ENCODE measurements at places on chromosomes 11 and 22.

- peak; percentile 76 for DNase-seq
Observed at GRCh38 chr22:20571531-20572007, 64.2 kb downstream of the MED15 start.

DNA sequence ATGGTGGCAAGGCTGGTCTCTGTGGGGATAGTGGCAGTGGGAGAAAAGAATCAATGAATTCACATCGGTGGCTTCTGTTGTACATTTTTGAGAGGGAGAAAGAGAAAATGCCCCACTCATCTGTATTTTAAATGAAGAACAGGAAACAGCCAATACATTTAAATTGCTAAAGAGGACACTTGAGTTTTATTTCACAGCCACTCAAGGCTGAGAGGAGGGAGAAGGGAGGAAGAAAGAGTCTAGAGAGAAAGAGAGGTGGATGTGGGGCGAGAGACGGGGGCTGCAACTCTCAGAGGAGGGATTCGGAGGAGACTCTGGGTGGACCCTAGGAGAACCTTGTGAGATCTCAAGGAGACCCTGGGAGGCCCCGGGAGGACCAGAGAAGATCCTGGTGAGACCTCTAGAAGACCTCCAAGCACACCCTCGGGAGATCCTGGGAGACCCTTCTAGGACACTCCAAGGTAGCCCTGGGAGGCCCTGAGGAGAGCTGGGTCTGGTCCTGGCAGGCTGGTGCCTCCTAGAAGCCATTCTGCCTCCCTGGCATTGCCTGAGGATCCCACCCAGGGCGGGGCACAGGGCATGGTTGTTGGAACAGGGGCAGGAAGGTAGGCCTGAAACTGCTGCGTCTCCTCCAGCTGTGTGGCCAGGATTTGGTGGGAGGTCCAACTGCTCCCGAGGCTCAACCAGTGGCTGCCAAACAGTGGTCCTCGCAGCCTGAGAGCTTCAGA, 91.0 kb upstream of the SHISAL1 start:
- no peak for DNase-seq

DNA sequence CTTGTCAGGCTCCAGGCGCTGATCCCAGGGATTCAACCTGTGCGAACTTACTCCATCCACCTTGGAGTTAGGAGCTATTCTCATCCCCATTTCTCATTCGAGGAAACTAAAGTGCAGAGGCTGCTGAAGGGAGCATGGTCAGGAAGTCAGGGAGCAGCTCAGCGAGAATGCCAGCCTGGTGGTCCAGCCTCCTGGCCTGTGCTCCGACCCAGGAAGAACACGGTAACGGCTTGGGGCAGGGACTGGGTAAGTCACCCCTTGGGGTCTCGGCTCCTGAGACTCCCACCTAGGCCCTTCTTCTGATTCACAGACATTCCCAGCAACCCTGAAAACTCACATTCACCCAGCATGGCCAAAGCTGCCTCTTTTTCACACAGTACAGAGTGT, 132.8 kb downstream of the CRYBB2 start:
- no peak for DNase-seq

- peak; percentile 85 for DNase-seq
Observed at GRCh38 chr11:118929501-118930093, 3.9 kb upstream of the BCL9L start.

DNA sequence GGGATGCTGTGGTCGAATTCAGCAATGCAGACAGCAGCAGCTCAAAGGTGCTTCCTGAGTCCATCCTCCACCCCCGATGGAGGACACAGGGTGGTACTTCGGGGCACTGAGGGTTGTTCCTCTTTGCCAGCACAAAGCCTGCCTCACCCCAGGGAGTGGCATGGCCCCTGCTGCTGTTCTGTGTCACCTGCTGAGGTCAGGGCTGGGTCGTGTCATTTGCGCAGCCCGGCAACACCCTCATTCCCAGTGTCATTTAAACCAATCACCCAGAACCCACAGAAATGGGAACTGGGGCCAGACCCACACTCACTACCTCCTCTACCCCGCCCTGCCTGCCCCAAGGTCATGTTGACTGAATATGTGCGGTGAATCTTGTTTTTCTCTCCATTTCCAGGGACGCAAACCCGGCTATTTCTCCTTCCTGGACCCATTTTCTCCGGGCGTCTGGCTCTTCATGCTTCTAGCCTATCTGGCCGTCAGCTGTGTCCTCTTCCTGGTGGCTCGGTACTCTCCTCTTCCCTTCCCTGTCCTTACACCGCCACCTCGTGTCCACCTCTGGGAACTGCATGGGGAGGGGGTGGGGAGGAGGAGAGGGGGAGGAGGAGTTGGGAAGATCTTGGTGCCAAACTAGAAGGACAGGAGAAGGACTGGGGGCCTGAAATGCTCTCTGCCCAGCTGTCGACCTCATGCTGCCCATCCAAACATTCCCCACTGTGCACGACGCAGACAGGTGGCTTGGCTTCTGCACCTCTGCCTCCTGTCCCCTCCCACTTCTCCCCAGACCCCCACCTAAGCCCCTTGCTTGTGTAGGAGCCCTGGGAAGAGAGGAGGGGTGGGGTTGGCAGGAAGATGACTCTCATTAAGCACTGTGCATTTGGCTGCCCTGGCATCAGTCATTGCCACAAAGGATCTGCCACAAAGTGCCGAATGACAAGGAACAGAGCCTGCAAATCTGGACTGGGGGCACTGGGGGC, 71.2 kb upstream of the TBCEL start:
- DNase-seq: peak; percentile 86

DNA sequence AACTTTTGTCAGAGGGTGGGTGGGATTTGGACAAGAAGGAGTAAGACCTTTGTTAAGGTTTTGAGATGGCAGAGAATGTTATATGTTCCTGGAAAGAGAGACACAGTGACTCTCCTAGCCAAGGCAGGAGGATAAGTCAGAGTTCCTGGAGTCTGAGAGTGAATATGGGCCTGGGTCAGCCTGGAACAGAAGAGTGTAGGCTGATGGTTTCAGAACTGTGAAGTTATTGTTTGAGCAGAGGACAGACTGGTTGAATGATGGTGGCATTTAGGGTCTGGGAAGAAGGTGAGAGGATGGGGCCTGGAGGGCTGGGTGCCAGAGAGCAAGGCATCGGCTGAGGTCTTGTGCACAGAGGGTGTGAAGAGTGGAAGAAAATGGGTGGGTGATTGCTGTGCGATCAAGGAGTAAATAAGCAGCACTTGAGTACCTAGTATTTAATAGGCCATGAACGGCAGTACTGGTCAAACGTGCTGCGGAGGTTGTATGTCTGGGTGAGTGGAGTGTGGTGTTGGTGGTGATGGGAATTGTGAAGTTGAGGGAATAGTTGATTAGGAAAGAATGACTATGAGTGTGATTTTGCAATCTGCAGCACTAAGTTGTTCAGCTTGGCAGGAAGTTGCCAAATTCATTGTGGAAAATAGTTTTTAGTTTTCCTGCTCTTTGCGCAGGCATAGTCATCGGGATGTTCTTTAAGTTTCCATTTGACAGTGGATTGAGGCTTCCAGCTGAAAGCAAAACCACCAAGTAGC, 1.8 kb downstream of the PANX1 start:
- DNase-seq: no peak
